ENCODE measurements at places on chromosomes 11 and 22. TPM values are rescaled to one million over a fixed set of nuclear protein-coding genes. Genes with fewer than 3 reads are reported as not detected.

DNA sequence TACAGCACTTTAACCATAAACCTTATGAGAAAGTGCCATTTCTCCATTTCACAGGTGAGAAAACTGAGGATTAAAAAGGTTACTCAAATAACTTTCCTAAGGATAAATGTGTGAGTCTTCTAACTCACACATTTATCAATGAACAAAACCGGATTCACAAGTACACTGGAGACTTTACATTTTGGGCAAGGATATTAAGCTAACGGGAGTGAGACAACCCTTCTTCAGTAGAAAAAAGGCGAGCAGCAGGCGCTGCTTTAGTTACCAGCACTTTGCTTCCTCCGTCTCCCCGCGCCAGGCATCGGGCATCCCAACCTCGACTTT, 356 bp upstream of the TTC12 start:
- DNase-seq, result no peak

DNA sequence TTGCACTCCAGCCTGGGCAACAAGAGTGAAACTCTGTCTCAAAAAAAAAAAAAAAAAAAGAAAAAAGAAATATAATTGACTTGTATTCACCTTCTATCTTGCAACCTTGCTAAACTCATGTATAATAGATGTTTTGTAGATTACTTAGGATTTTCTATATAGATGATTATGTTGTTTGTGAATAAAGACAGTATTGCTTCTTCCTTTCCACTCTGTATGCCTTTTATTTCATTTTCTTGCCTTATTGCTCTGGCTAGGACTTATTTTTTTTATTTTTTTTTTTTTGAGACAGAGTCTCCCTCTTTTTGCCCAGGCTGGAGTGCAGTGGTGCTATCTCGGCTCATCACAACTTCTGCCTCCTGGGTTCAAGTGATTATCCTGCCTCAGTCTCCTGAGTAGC, 29.7 kb upstream of the SOX10 start:
- no peak for DNase-seq

- no peak for DNase-seq
Measured at GRCh38 chr11:29842061-29842460, 174.8 kb downstream of the KCNA4 start.

- DNase-seq, result no peak
Measured at GRCh38 chr11:18364495-18365073, 29.8 kb upstream of the LDHA start.

CARNS1 gene
- polyA plus RNA-seq, result 41.1 TPM

SCGB2A2 gene
- polyA plus RNA-seq, result not detected
